HTR-8/SVneo (cell line): ENCODE measurements at places on chromosomes 1 and 21.

DNA sequence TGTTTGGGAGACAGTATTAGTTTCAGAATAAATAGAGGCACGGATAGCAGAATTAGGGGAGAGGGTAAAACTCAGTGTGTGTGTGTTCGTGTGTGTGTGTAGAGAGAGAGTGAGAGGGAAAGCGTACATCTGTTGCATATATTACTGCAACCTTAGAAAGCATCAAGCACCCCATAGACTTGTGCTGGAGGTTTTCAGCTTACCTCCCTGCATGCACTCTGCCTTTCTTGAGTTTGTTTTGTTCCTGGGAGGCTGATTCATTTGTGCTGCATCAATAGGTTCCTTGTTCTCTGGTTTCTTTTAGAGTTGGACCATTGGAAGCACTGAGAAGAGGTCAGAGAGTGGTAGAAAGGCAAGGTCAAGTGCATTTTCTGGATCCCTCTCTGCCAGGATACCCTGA is 104.4 kb upstream of the KCNK1 start:
- DNase-seq, result no peak

- DNase-seq, result no peak
These were observed 159.8 kb upstream of the KCNJ6 start for GRCh38 chr21:38075833-38076587.

- no peak for DNase-seq
These were observed 71.4 kb downstream of the CC2D1B start for GRCh38 chr1:52294580-52294979.

DNA sequence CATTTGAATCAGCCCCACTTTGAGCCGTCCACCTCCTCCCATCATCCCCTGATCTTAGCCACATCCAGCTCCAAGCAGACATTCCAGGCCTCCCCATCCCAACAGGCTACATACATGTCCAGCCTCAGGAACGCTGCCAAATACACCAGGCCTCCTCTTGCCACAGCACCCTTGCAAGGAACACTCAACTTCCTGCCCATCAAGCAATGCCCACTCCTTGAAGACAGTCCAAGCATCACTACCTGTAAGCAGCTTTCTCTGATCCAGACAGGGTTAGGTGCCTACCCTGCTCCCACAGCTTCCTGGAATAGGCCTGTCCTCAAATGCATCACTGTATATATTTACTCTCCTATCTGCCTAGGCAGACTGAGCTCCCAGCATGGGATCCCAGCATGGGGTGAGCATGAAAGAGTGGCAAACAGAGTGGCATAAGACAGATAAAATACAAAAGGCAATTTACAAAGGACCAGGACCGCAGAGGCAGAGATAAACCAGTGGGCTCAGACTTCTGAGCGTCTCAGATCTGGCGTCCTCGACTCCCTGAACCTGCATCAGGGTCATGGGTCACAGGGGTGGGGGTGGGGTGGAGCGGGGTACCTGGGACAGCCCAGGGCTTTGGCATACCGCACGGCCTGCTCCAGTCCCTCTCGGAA is 816 bp downstream of the HYI start:
- peak; percentile 13 for DNase-seq

DNA sequence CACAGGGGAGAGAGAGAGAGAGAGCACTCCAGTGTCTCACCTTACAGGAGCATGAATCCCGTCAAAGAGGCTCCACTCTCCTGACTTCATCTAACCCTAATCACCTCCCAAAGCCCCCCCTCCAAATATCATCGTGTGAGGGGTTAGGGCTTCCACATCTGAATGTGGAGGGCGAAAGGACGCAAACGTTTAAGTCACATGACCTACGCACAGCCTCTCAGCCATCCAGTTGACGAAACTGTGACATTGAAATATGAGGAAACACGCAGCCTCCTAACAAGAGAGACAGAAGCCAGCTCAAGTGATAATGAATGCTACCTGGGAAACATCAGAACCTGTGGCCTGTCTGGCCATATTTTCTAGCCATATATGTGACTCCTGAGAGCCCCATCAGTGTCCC is 63.7 kb downstream of the MATN1 start:
- DNase-seq, result no peak

GRCh38 chr1:43321331-43321891 is 16.2 kb upstream of the MPL start:
- DNase-seq, result no peak

GRCh38 chr1:26127235-26128163 is 15.9 kb downstream of the PDIK1L start:
- no peak for DNase-seq

- DNase-seq, result no peak
These were observed at the start of gene LCE1D for GRCh38 chr1:152796421-152796820. Gene LCE1D (plus strand): TSS chr1:152796721. CDS start chr1:152797795, 1,074 bp downstream.

DNA sequence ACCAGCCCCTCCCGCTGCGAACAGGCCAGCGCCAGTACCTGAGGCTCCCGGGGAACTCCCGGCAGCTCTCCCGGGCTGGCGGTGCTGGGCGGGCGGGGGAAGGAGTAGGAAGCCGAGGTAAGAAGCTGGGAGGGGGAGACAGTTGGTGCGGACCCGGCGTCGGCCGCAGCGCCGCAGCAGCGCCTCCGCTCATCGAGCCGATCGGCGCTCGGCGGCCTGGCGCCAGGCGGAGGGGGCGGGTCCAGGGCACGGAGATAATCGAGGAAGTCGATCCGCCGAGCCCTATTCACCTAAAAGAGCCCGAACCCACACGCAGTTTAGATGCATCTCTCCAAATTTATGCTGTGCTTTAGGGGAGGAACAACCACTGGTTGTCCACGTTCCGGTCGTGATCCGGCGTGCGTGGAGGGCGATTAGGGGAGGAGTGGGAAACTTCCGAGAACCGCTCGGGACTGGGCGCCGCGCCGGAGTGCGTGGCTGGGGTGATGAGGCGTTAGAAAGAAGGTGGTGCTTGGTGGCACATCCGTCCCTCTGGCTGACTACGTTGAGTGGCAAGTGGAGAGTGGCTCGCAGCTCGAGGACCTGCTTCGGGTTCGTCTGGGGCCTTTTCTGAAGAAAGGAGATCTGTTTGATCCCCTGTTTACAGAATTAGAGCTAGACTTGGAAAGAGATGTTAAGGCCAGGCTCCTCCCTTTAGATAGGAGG is at the start of gene VAMP4:
TSS of gene VAMP4 (minus strand) at position 194 of the 705 bp plus-strand sequence. CDS start 3,651 bp downstream, outside the sequence.
- peak; percentile 72 for DNase-seq
